Mesothelial cell of epicardium (in vitro differentiated cells): ENCODE measurements at places on chromosomes 16 and 17.

DNA sequence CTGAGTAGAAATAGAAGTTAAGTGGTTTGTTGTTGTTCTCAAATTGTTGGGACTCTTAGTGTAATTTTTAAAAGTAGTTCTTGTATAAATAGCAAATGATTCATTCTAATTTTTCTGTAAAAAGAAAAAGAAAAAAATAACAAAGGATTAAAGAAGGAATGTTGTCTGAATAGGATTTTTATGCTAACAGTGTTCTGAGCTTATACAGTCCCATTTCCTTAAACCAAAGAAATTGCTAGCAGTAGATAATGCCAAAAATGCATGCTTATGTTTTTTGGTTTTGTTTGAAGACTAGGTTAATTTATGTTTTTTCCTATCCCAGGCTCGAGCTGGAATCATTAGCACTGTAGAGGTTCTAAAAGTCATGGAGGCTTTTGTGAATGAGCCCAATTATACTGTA, 44.7 kb upstream of the KPNB1 start:
- peaks cover 31% of the 10 kb centered on the region for H3K36me3 ChIP-seq
- H3K27ac ChIP-seq, result peak overlapping the region; percentile 86
- DNase-seq, result no peak
- no peak overlapping the region for H3K4me3 ChIP-seq
- no peaks in the 10 kb centered on the region for H3K27me3 ChIP-seq
- peaks cover 25% of the 10 kb centered on the region for H3K4me1 ChIP-seq

GRCh38 chr17:5027916-5028315, 7.3 kb downstream of the SLC52A1 start:
- H3K4me3 ChIP-seq, result no peak overlapping the region
- H3K4me1 ChIP-seq, result peaks cover 3% of the 10 kb centered on the region
- peaks cover 10% of the 10 kb centered on the region for H3K36me3 ChIP-seq
- H3K27me3 ChIP-seq, result peaks cover 21% of the 10 kb centered on the region

DNA sequence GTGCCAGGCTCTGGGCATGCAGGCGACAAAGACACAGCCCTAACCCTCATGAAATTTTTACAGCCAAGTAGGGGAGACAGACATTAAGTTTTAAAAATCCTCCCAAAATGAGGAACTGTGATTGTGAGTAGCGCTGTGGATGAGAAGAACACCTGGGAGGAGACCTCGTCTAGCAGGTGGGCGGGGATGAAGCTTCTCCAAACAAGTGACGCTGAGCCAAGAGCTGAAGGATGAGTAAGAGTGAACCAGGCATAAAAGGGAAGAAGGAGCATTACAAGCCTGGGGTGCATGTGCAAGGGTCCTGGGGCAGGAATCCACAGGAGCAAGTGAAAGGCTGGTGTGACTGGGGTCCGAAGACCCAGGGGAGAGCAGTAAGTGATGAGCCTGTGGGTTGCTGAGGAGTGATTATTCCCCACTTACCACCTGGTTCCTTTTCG, 149.4 kb upstream of the HS3ST2 start:
- no peak overlapping the region for H3K27ac ChIP-seq
- H3K4me1 ChIP-seq, result no peaks in the 10 kb centered on the region
- no peak overlapping the region for H3K4me3 ChIP-seq
- peak; percentile 33 for DNase-seq
- no peaks in the 10 kb centered on the region for H3K36me3 ChIP-seq

DNA sequence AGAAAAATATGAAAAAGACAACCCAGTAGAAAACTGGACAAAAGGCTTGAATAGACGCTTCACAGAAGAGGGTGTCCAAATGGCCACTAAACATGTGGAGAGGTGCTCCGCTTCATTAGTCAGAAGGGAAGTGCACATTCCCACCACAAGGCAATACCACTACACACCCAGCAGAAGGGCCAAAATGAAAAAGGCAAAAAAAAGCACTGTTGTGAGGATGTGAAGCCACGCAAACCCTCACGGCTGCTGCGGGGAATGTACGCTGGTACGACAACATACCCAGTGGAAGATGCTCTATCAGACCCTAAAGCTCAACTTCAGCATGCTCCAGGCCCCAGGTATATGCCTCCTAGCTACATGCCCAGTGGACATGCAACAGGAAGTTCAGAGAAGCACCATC, 17.0 kb downstream of the PIK3R5 start:
- DNase-seq, result no peak
- no peaks in the 10 kb centered on the region for H3K4me1 ChIP-seq
- H3K27ac ChIP-seq, result no peak overlapping the region
- H3K27me3 ChIP-seq, result peaks cover 69% of the 10 kb centered on the region
- H3K36me3 ChIP-seq, result no peaks in the 10 kb centered on the region
- H3K4me3 ChIP-seq, result no peak overlapping the region

DNA sequence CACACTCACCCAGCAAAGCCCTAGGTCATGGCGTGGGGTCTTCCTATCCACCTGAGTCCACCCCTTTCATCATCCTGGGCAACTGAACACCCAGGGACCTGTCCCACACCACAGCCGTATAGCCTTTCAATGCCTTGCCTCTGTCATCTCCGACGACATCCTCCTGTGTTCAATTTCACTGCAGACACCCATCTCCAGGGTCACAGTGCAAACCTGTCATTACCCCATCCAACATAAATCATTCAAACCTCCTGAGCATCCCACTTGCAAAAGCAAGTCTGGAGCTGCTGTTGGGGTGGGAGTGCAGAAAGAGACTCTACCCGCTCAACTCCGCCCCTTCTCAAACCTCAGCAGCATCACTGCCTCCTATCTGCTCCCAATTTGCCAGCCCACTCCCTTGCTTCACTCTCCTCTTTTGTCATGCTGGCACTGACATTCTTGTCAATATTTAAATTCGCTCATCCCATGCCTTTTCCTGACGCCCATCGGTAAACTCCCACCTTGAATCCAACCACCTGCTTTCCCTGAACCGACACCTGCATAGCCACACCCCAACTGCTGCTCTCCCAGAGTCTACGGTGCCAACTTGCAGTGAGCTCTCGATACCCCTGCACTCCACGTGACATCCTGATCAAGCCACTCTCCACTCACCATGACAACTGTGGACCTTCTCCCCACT, 37.0 kb downstream of the MARF1 start:
- no peaks in the 10 kb centered on the region for H3K4me1 ChIP-seq
- H3K27me3 ChIP-seq, result no peaks in the 10 kb centered on the region
- H3K4me3 ChIP-seq, result no peak overlapping the region
- no peak overlapping the region for H3K27ac ChIP-seq

DNA sequence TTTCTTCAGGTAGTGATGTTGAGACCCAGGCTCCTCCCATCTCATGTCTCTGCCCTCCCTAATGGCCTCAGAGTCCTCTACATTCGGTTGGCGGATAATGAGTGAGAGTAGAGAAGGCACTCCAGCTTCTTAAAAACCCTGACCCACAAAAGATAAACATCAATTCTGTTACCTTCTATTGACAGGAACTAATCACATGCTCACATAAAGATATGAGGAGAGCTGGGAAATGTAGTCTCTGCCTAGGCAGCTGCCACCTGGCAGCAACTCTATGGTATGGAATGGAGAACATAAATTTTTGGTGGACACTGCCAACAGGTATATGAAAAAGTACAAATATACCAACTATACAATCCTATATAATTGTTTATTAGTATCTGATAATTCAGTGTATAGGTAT, 110.7 kb upstream of the HLF start:
- no peak for DNase-seq
- no peak overlapping the region for H3K27ac ChIP-seq
- H3K4me1 ChIP-seq, result peaks cover 18% of the 10 kb centered on the region
- H3K36me3 ChIP-seq, result peaks cover 4% of the 10 kb centered on the region
- no peak overlapping the region for H3K4me3 ChIP-seq
- H3K27me3 ChIP-seq, result no peaks in the 10 kb centered on the region
